ENCODE measurements at places on chromosomes 12 and 14. TPM values are rescaled to one million over a fixed set of nuclear protein-coding genes. Genes with fewer than 3 reads are reported as not detected.

Gene VWF
- 0.07 TPM for polyA plus RNA-seq

Gene RAB35
- 39.4 TPM for polyA plus RNA-seq

Gene ACRBP
- 0.11 TPM for polyA plus RNA-seq

Gene DCP1B
- 6.8 TPM for polyA plus RNA-seq

Gene RTL1
- polyA plus RNA-seq: not detected

Gene TSHR
- polyA plus RNA-seq: not detected

DNA sequence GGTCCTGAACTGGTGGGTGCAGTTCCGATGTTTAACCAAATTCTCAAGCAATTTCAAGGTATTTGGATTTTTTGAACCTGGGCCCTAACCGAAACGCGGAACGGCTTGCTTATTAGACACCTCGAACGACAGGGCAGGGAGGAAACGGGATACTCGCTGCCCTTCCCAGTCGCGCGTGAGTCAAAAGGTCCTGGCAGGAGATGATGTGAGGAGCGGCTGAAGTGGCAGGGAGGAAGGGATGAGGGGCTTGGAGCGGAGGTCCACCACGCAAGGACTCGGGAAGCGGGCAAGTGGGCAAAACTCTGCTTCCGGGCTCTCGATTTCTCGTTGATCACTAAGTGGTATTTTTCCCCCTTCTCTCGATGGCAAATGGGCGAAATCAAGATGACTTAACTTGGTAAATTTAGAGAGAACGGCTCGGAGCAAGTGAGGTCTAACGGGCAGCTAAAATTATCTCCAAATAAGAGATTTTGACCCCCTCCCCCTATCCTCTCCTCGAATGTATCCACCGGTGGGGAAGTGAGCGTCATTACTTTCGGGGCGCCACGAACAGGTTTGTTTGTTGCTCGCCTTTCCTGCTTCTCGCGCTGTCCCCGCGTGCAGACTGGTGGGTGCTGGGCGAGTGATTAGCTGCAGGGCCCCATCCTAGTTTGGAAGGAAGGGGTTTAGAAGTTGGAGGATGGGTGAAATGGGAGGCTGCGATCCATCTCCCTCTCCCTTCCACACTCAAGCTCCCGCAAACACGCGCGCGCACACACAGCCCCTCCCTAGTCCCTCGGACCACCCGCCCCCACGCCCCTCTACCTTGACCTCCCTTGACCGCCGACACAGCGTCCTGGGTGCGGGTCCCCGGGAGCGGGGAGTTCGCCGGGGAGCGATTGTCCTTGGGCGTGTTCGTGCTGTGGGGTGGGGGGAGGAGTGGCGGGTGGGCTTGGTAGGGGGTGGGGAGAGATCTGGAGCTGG lies 986 bp upstream of the NTF3 start:
- no peak for DNase-seq

DNA sequence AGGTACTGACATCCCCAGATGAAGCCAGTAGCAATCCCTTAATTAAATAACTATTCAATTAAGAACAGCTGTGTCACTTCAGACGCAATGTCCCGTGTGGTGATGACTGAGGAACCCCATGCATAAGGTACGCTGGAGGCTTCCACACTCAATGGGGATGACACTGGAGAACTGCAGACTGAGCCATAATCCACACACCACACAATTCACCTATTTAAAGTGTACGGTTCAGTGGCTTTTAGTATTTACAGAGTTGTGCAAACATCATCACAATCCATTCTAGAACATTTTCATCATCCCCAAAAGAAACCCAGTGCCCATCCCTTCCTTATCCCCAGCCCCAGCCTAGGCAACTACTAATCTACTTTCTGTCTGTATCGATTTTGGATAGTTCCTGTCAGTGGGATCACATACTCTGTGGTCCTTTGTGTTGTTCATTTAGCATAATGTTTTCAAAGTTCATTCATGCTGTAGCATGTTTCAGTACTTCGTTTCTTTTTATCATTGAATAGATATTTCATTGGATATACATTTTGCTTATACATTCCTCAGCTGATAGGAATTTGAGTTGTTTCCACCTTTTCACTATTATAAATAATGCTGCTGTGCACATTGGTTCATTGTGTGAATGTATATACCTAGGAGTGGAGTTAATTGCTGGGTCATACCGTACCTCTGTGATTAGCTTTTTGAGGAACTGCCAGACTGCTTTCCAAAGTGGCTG lies 61.1 kb downstream of the NINJ2 start:
- peak; percentile 63 for DNase-seq

GRCh38 chr14:69685716-69686115 lies 74.3 kb downstream of the SUSD6 start:
- peak; percentile 86 for DNase-seq

DNA sequence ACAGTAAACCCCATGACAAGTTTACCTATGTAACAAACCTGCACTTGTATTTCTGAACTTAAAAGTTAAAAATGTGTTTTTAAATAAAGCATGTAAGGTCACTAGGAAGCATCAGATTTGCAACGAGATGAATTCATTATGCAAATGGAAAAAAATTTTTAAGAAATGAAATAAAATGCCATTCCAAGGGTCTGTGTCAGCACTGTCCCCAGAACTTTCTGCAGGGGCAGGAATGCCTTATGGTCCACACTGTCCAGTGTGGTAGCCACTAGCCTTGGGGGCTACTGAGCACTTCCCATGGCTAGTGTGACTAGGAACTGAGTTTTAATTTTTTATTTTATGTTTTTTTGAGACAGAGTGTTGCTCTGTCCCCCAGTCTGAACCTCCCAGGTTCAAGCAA lies 49.2 kb downstream of the HSP90AA1 start:
- no peak for DNase-seq

DNA sequence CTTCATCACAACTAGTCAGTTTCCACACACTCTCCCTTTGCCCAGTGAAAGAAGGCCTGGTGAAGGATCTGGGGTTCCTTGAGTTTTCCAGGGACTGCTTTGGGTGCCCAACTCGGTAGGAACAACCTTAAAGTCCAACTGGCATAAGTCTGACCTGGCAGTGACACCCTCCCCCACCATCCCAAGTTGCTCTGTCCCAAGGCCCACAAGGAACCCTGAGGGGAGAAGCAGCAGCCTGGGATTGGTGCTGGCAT lies 1.6 kb downstream of the KMT2D start:
- DNase-seq: no peak

- no peak for DNase-seq
Measured at GRCh38 chr14:72332046-72332445, 399.8 kb downstream of the RGS6 start.

- DNase-seq: no peak
Measured at GRCh38 chr12:102564026-102564425, 83.7 kb upstream of the IGF1 start.

GRCh38 chr12:5665615-5666014 lies 233.7 kb downstream of the NTF3 start:
- DNase-seq: no peak

DNA sequence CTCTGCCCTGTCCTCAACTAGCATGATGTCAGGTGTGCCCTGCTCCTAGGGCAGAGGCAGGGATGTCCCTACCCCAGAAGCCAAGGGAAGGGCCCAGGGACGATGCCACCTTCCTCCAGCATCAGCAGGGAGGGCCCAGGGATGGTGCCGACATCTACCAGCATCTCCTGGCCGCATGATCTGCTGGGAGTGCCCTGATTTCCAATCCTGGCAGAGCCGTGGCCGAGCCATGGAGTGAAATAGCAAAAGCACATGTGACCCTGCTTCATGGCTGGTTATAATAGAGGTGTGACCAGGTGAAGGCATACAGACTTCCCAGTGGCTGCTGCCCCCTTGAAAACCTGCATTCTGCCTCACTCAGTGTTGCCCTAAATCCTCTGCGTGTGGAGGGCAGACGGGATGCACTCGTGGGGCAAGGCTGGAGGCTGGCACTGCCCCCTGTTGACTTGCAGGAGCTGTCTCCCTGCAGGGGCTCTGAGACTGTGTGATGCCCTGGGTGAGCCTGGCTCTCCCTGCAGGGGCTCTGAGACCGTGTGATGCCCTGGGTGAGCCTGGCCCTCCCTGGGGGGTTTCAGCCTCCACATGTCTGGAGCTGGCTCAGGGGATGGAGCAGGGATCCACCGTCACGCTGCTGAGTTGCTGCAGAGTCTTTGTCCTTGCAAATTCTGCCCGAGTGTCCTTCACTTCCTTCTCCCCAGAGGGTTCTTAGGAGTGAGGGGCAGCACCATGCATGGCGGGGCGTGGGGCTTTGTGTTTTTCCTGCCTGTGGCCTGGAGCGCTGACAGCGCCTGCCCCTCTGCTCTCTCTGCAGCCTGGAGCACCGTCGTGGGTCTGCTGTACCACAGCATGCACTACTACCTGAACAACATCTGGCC lies 51.7 kb downstream of the ADGRD1 start:
- no peak for DNase-seq

DNA sequence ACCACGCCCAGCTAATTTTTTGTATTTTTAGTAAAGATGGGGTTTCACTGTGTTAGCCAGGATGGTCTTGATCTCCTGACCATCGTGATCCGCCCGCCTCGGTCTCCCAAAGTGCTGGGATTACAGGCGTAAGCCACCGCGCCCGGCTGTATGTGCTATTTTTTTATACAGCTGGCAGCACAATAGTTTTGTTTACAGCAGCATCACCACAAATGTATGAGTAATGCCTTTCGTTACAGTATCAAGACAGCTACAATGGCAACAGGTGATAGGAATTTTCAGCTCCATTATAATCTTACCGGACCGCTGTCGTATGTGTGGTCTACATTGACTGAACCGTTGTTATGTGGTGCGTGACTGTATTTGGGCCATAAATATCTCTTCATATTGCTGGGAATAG lies 11.6 kb upstream of the MDM2 start:
- no peak for DNase-seq

GRCh38 chr12:65642061-65642661 lies 182.1 kb upstream of the HMGA2 start:
- no peak for DNase-seq

DNA sequence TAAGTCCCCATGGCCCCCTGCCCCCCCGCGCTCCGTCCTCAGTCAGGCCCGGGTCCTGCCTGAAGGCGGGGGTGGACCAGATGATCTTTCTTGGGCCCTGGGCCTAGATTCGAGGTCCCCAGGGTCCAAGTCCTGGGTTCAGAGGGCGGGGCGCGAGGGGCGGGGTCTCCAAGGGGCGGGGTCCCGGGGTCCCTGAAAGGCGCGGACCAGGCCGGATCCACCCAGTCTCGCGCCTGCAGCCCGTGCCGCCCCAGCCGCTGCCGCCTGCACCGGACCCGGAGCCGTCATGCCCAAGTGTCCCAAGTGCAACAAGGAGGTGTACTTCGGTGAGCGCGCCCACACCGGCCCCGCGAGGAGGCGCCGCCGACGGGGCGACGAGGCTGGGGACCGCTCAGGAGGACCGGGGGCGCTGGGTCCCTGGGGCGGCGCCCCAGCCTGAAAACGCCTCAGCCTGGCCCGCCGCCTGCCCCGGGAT lies 325 bp downstream of the CRIP1 start:
- DNase-seq: no peak

DNA sequence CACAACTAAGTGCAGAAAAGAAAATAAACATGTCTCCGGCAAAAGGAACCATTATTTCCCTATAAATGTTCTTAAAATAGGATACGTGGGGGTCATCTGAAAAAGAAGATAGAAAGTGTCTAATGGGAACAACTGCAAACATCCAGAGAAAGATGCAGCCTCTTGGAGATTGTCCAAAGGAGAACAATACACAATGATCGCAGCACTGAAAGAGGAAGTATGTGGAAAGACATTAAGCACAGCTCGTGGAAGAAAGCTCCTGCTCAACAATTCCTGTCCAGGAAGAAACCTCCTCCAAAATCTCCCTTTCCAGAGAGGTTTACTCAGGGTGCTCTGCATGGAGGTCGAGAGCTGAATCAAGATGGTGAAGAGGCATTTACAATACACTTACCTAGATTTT lies 2.5 kb upstream of the LALBA start:
- no peak for DNase-seq

- DNase-seq: no peak
Measured at GRCh38 chr12:122123051-122123760, 44.6 kb downstream of the MLXIP start.

DNA sequence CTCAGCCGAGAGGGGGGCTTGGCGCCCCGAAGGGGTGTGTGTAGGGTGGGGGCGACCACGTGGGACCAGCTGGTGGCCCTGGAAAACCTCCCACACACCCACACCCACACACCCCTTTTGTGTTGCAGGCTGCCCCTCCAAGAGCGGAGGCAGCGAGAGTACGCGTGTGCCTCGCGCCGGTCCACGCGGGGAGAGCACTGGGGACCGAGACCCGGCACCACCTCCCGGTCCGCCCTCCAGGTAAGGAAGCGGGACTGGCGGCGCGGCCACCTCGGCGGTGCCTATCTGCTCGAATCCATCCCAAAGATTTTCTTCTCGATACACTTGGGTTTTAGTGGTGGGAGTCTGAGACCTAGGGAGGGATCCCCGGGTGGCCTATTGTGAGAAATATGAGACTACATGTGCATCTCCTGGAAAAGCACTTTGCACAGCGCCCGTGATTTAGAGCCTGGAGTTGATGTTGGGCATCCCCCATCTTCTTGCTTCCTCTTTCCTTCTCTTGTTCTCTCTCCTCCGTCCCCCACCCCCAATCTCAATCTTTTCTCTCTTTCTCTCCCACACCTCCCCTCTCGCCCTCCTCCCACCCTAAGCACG lies 393 bp downstream of the SYT1 start:
- peak; percentile 6 for DNase-seq

DNA sequence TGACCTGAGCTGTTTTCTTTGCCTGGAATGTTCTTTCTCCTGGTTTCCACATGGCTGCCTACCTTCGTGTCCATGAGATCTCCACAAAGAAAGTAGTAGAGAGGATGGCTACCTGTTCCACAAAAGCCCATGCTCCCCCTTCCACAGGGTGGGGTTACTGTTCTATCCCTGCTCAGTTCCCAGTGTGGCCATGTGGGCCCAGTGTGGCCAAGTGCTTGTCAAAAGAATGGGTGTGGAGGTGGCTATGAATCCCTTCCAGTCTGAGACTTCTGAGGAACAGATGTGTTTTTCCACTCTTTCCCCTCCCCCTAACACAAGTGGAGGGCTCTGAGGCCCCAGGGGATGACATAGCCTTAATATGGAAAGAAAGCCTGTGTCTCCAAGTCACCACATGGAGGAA lies 26.2 kb upstream of the HSP90B1 start:
- DNase-seq: no peak

GRCh38 chr12:52010152-52010622 lies 3.4 kb downstream of the TAMALIN start:
- DNase-seq: no peak

DNA sequence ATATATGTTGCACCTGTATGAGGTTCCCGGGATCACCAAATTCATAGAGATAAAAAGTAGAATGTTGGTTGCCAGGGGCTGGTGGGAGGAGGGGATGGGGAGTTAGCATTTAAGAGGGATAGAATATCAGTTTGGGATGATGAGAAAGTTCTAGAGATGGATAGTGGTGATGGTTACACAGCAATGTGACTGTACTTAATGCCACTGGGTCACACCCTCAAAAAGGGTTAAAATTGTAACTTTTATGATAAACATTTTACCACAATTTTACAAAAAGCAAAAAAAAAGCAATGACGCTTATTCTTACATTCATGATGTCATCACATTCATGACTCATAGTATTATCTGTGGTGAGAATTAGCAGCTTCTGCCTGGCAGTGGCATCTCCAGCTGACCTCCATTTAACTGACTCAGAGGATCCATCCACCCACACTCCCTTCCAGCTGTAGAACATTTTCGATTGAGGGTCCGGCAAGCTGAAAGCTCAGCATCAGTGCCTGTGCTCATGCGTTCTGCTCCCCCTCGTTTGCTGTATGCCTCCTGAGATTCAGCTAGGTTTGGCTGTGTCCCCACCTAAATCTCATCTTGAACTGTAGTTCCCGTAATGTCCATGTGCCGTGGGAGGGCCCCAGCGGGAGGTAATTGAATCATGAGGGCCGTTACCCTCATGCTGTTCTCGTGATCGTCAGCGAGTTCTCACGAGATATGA lies 64.8 kb upstream of the TMEM260 start:
- DNase-seq: no peak
